ENCODE measurements at places on chromosomes 3 and 15. TPM values are rescaled to one million over a fixed set of nuclear protein-coding genes. Genes with fewer than 3 reads are reported as not detected.

GRCh38 chr3:127652246-127652995, 20.3 kb upstream of the ABTB1 start:
- no peak for DNase-seq

GRCh38 chr3:128490915-128491690, 1.9 kb downstream of the GATA2 start:
- no peak for DNase-seq

DNA sequence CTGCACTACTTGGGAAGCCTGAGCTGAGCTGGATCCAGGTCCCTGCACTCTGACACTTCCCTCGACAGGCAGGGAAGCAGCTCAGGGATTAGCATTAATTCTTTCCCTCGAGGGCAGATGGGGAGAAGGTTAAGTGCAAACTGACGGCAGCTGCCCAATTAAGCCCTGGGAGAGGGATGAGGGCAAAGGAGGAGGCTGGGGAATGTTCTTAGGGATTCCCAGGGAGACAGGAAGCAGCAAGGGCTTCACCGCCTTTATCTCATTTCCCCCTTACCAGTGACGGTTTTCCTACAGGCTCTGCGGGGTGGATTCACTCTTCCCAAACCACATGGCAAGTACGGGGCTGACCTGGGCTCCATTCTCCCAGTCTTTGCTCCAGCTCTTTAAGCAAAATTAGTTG, 519.0 kb upstream of the PROK2 start:
- DNase-seq, result no peak

DNA sequence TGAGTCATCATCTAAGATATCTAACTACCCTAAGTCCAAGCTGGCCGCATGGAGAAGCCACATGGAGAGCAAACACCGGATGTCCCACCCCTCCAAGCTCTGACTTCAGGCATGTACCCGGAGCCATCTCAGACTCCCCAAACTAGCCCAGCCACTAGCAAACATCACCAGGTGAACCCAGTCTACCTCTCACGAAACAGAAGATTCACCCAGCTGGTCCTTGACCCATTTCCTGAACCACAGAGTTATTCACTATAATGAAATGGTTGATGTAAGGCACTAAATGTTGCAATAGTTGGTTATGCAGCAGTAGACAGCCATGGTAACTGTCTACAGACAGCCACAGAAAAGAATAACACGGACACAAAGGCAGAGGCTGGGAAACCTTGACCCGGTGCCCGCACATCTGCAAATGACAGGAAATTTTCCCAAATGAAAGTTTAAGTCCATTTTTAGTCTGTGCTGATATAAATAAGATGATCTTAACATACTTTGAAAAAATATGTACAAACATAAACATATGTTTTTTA, 265.5 kb upstream of the ATP10A start:
- no peak for DNase-seq

- no peak for DNase-seq
Measured at GRCh38 chr15:57681011-57681410, 25.5 kb upstream of the POLR2M start.

DNA sequence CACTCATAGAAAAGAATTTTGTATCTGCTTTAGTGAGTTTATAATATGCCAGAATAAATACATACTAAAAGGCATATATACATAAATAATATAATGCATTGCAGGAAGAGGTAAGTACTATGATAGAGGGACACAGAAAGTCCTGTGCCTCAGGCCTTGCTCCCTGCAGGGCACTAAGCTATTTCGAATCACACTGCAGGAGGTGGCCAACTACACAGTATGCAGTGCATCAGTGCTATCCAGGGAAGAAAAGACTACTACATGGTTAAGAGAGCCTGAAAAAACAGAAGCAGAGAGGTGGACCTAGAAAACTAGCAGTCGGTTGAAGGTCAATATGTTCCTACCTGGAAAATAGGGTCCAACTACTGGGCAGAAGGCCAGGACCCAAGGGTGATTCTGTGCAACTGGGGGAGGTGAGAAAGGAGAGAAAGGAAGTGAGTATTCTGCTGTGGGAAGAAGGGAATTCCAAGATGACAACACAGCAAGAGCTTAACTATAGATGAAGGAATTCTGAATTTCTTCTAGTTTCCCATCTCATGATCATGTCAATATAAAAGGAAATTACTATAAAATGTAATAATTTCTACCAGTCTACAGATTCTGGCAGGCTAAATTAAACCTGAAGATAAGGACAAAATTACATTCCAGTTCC, 218.0 kb downstream of the ZBTB20 start:
- DNase-seq, result no peak

DNA sequence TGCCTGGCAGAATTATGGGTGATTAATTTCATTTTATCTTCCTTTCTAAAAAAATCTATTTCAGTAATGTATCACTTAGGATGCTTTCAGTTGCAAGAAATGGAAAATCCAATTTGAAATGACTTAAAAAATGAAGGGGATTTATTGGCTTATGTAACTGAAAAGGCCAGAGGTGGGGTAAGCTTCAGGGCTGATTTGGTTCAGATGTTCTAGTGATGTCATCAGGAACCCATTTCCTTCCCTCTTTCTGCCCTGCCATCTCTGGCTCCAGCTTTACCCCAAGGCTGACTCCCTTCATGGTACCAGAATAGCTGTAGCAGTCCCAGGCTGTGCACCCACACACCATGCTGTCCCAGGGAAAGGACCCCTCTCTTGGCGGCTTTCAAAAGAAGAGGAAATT, 18.5 kb upstream of the REC114 start:
- DNase-seq, result no peak

GRCh38 chr3:144491333-144491732, 519.7 kb downstream of the DIPK2A start:
- no peak for DNase-seq

Gene FES
- polyA plus RNA-seq, result not detected

Gene GOLGA8R
- polyA plus RNA-seq, result 0.25 TPM

Gene PRR23B
- polyA plus RNA-seq, result not detected

Gene FGD5
- polyA plus RNA-seq, result not detected
